ENCODE measurements at places on chromosomes 1 and 21. TPM values are rescaled to one million over a fixed set of nuclear protein-coding genes. Genes with fewer than 3 reads are reported as not detected.

DNA sequence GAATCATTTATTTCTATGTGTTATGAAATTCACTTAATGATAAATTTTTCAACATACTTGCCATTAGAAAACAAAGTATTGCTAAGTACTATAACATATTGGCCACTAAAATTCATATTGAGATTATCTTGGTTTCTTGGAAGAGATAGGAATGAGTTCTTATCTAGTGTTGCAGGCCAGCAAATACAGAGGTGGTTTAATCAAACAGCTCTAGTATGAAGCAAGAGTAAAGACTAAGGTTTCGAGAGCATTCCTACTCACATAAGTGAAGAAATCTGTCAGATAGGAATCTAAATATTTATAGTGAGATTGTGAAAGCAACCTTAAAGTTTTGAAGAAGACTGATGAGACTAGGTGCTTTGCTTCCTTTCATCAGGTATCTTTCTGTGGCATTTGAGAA, 37.9 kb upstream of the FOXE3 start:
- DNase-seq: no peak

- DNase-seq: no peak
Observed at GRCh38 chr1:209746451-209747165, 9.2 kb upstream of the TRAF3IP3 start.

GRCh38 chr1:180080439-180080838, 74.2 kb upstream of the QSOX1 start:
- no peak for DNase-seq

DNA sequence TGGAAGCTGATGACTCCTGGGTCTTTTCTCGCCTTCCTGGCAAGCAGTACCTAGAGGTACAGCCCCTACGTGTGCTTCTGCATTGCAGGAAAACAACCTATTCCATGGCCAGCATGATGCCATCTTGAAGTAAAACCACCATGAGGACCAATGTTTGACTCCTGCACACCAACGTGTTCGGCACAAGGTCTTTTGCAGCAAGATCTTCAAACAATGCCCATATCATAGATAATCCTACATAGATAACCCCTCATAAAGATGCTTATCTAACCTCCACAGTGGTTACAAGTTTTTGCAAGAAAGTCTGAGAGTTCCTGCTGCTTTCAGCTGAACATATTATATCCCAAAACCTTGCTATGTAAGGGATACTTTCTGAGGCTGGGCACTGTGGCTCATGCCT, 141.1 kb upstream of the MAP1LC3C start:
- DNase-seq: no peak

DNA sequence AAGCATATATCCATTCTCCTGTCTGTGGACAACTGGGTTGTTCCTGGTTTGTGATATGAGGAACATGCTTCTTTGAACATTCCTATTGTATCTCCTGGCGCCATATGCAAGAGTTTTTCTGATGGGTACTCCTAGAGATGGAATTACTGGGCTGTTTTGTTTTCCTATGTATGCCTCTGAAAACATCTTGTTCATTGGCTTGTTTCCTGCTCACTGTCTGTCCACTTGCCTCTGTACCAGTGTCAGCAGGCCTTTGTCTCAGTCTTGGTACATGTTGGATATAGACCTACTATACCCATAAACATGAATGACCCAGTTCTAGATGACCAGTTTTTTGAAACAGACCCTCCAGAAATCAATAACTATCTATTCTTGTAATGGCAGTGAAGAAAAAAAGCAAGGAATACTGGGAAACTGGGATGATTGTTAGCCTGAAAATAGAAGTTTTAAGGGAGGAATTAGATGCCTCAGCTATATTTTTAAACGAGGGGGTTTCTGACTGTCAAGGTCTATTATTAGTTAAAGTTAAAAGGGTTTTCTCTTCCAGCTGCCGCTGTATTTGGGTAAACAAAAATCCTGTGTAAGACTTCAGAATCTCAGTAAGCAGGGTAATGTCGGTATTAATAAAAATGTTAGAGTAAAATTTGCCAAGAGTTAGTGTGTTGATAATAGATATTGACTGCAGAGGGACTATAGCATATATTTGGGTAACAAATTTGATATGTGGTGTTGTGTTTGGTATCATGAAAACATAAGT, 103.6 kb downstream of the RYR2 start:
- no peak for DNase-seq

DNA sequence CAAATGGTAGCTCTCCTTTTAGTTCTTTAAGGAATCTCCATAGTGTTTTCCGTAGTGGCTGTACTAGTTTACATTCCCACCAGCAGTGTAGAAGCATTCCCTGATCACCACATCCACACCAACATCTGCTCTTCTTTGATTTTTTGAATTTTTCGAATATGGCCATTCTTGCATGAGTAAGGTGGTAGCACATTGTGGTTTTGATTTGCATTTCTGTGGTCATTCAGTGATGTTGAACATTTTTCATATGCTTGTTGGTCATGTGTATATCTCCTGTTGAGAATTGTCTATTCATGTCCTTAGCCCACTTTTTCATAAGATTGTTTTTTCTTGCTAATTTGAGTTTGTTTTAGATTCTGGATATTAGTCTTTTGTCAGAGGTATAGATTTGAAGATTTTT, 84.6 kb upstream of the B3GALT2 start:
- no peak for DNase-seq

GRCh38 chr1:116759636-116760035, 5.4 kb downstream of the CD2 start:
- no peak for DNase-seq

- DNase-seq: no peak
Observed at GRCh38 chr1:190243056-190243455, 234.6 kb downstream of the BRINP3 start.

GRCh38 chr1:234660536-234661316, 50.7 kb upstream of the IRF2BP2 start:
- no peak for DNase-seq

GRCh38 chr1:228721407-228721806, 13.9 kb upstream of the RHOU start:
- DNase-seq: no peak

DNA sequence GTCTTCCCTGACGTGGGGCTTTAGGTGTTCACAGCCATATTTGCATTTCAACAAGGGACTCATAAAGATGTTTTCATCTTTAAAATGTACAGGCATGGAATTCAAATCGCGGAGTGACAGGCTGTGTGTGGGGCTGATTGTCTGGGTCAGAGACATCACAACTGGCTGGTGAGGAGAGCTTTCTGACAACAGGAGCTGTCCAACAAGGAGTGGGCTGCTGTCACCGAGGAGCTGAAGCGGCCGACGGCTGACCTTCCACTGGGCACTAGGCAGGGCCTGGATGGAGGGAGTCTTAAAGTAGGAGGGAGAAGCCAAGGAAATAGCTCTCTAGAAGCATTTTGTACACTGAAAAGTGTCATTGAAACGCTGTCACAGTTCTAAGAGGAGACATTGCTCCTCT, 30.5 kb upstream of the SCMH1 start:
- DNase-seq: no peak

DNA sequence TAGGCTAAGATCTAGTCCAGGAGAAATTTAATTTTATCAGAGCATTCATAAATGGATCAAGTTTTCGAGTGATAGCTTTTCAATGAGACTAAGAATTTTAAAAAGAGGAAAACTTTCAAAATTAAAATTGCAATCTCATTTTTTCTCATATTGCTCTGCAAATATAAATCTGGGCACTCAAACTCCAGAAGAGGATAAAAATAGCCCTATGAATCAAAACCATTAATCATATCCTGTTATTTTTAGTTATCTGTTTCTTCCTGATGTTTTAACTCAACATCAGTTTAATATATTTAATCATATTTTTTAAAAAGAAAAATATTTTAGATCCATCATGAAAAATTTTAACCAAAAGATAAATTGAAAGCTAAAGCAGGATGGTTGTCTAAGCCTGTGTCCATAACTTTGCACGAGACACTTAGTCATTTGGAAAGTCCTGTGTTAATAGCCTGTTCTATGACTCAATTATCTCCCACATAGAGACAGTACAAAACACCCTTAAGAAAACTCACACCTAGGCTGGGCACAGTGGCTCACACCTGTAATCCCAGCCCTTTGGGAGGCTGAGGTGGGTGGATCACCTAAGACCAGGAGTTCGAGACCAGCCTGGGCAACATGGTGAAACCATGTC, 17.1 kb upstream of the PRRC2C start:
- no peak for DNase-seq

DNA sequence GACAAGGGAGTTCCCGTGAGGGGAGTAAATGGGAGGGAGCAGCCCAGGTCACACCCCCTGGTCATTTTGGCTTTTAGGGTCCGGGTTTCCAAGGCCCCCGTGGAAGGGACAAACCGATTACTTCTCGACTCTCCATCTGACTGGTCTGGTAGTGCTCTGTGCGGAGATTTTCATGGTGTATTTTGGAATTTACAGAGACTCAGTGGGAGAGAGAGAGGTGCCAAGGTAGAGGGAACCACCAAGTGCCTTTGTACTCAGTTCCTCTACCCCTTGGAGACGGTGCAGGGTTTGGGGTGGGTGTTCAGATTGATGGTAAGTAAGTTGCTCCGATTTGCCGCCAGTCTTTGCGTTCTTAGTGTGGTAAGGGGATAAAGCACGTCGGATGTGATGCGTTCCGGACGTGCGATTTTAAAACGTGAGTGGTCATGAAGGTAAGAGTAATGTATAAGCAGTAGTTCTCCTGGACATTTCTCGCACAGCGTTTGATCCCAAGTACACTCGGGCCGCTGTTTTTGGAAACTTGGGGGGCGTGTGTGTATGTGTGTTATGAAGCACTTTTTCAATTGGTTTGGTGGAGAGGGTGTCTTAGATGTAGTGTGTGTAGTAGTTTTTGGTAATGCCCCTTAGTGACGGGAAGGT, 682 bp downstream of the SUCO start:
- DNase-seq: no peak

GRCh38 chr1:41622859-41623732, 138.6 kb upstream of the EDN2 start:
- DNase-seq: no peak

GRCh38 chr1:57741521-57741920, 317.7 kb upstream of the DAB1 start:
- no peak for DNase-seq

DNA sequence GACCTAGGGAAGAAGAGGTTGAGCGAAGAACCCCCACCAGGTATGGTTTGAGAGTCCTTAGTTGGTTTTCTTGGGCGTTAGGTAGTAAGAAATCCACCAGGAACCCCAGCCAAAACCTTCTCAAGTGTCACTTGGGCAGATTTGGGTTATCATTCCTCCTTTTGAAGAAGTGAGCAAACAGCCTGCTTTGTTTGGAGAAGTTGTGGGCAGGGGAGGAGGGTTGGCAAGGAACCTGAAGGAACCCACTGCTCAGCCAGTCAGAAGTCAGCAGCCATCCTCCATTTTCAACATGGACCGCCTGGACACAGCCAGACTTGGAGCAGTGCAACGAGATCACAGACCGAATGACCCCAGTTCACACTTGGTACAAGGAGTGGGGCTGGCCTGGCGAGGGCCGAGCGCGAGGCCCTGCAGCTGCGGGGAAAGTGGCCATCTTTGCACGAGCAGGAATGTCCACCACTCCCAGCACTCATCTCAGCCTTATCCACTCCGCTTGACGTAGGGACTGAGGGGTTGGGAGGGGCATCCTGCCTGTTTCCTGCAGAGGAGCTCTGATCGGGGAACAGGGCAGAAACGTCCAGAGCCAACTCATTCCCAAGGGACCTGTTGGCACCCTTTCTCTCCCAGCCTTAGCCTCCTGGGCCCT, 7.2 kb downstream of the ADPRS start:
- no peak for DNase-seq

- DNase-seq: no peak
Observed at GRCh38 chr1:111961773-111962565, 27.5 kb downstream of the KCND3 start.

- no peak for DNase-seq
Observed at GRCh38 chr1:39139723-39140360, 64.7 kb upstream of the MACF1 start.

DNA sequence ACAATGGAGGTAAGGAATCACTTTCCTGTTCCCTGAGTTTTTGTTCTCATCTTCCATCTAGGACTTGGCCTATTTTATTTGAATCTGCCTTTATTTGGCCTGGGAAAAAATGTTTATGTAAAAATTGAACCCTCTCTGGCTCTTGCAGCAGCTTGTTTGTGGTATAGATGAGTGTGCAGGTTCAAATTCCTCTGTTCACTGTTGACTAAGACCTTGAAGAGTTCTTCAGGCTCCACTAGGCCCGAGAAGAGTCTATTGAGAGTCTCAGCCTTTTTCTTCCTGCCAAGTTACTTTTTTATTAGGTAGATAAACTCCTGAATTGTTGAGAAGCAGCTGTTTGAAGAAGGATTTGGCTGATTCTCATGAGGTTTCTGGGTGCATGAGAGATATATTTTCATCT, 248.8 kb upstream of the ADGRL2 start:
- DNase-seq: no peak

GRCh38 chr21:30629200-30629599, 5.8 kb upstream of the KRTAP20-2 start:
- DNase-seq: no peak

DNA sequence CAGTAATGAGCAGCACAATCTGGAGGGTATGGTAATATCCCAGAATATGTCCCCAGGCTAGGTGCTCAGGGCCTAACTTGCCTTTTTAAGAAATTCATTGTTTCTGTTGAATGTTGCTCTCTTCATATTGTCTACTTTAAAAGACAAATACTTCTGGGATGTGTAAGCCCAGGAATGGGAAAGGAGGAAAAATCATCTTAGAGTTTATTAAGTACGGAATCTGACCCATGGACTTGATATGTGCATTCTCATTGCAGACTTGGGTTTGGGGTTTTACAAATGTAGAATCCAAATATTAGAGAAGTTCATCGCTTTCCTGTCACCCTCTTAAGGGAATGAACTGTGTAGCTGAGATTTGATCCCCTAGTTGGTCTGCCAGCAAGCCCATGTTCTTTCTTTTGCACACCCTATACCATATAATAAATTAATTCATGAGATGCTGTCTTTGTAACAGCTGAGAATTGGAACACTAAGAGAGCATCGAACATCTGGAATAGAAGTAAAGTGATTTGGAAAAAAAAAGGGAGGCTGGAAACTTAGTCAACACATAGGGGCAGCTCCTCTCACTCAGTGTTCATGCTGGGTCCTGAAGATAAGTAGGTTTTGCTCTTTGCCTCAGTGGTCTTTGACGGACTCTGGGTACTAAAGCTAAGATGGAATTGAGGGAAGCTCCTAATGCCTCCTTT, 235.8 kb upstream of the C1orf105 start:
- no peak for DNase-seq

- no peak for DNase-seq
Observed at GRCh38 chr1:108079440-108080025, 114.6 kb upstream of the VAV3 start.

DNA sequence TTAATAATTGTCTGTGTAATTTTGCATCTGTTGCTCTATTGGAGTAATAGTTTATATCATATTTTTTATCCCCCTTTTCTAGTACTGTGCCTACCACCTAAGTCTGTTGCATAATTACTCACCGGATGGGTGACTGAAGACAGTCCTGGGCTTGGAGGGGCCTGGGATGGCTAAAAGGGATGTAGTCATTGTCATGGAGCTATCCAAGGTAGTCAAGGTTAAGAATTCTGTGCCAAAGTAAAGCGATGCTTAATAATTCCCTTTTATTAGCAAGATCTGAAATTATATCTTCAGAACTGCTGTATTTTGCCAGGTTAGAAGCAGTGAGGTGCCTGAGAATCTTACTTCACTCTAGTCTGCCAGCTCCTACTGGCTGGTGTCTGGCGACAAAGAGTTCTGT, 61.6 kb downstream of the KDM1A start:
- DNase-seq: no peak

GRCh38 chr21:25324666-25325065, 282.6 kb downstream of the MRPL39 start:
- no peak for DNase-seq

Gene SLC1A7
- total RNA-seq: 3.0 TPM

Gene ADGRL4
- total RNA-seq: 26.2 TPM

Gene SPTA1
- total RNA-seq: not detected

Gene OR10J1
- total RNA-seq: not detected

Gene PROK1
- total RNA-seq: 0.63 TPM

Gene TDRD5
- 0.14 TPM for total RNA-seq

Gene WLS
- 80.1 TPM for total RNA-seq

Measured in thoracic aorta (tissue), 2 donors.